ENCODE measurements at places on chromosomes 13 and 19. TPM values are rescaled to one million over a fixed set of nuclear protein-coding genes. Genes with fewer than 3 reads are reported as not detected.

KLF12 gene
- 7.8 TPM for total RNA-seq

MCEMP1 gene
- total RNA-seq: 112 TPM

PLK5 gene
- total RNA-seq: not detected

PCID2 gene
- 41.0 TPM for total RNA-seq

MBD3L3 gene
- total RNA-seq: not detected

KLF1 gene
- total RNA-seq: 0.50 TPM

ATP4B gene
- total RNA-seq: not detected

CYP2A6 gene
- 0.31 TPM for total RNA-seq

MPV17L2 gene
- 10.3 TPM for total RNA-seq

KANK3 gene
- 29.0 TPM for total RNA-seq

MISP gene
- 19.2 TPM for total RNA-seq

FXYD3 gene
- total RNA-seq: 88.4 TPM

LGALS14 gene
- not detected for total RNA-seq

UNC13A gene
- total RNA-seq: 0.15 TPM

SLC25A41 gene
- total RNA-seq: 0.58 TPM

GNG7 gene
- 3.8 TPM for total RNA-seq

CLEC17A gene
- total RNA-seq: not detected

LYPD3 gene
- total RNA-seq: 0.73 TPM

ZNF575 gene
- 2.1 TPM for total RNA-seq

SPACA4 gene
- total RNA-seq: not detected

JAK3 gene
- total RNA-seq: 7.9 TPM

FTL gene
- total RNA-seq: 9,329 TPM

ZNF420 gene
- 12.3 TPM for total RNA-seq

KLC3 gene
- total RNA-seq: 0.73 TPM

C5AR1 gene
- total RNA-seq: 110 TPM

TUBB4A gene
- 0.65 TPM for total RNA-seq

ABHD8 gene
- 16.9 TPM for total RNA-seq

MAST1 gene
- total RNA-seq: 0.29 TPM

PSG2 gene
- not detected for total RNA-seq

ZNF415 gene
- 7.2 TPM for total RNA-seq

OR7D2 gene
- not detected for total RNA-seq

LGALS16 gene
- not detected for total RNA-seq

OR10H1 gene
- not detected for total RNA-seq

SAE1 gene
- total RNA-seq: 67.7 TPM

LHB gene
- total RNA-seq: not detected

ZNF667 gene
- 3.0 TPM for total RNA-seq

GRWD1 gene
- 21.5 TPM for total RNA-seq

DENND1C gene
- total RNA-seq: 11.8 TPM

NCLN gene
- total RNA-seq: 67.7 TPM

KANK2 gene
- total RNA-seq: 194 TPM

ELANE gene
- 0.89 TPM for total RNA-seq

ANGPTL8 gene
- total RNA-seq: not detected

SLC6A16 gene
- total RNA-seq: 0.52 TPM

FCAR gene
- total RNA-seq: 0.99 TPM

NPAS1 gene
- 0.70 TPM for total RNA-seq

NANOS3 gene
- total RNA-seq: 0.89 TPM

GRK1 gene
- not detected for total RNA-seq

NANOS2 gene
- not detected for total RNA-seq

DMPK gene
- 50.0 TPM for total RNA-seq

FUT1 gene
- 6.0 TPM for total RNA-seq

WBP4 gene
- 7.2 TPM for total RNA-seq

ELSPBP1 gene
- not detected for total RNA-seq

ZNF530 gene
- 3.6 TPM for total RNA-seq

SBK2 gene
- total RNA-seq: not detected

DCLK1 gene
- 19.5 TPM for total RNA-seq

EID2B gene
- total RNA-seq: 3.0 TPM

TJP3 gene
- 36.2 TPM for total RNA-seq

Measured in left lung (tissue), 14 donors.